Smooth muscle cell of bladder (primary cell): ENCODE measurements at places on chromosomes 7 and 10. TPM values are rescaled to one million over a fixed set of nuclear protein-coding genes. Genes with fewer than 3 reads are reported as not detected.

STEAP2 gene
- 36.7 and 50.3 TPM in 2 replicates for total RNA-seq

SPDYE6 gene
- not detected in 2 replicates for total RNA-seq

AGR2 gene
- not detected in 2 replicates for total RNA-seq

SYCE1 gene
- total RNA-seq, result not detected in 2 replicates

FMC1 gene
- 10.8 and 16.6 TPM in 2 replicates for total RNA-seq

POU6F2 gene
- not detected in 2 replicates for total RNA-seq

ITPRID1 gene
- not detected in 2 replicates for total RNA-seq

NOS3 gene
- 1.3 TPM in 2 replicates for total RNA-seq
